ENCODE measurements at places on chromosomes 1 and 21.

DNA sequence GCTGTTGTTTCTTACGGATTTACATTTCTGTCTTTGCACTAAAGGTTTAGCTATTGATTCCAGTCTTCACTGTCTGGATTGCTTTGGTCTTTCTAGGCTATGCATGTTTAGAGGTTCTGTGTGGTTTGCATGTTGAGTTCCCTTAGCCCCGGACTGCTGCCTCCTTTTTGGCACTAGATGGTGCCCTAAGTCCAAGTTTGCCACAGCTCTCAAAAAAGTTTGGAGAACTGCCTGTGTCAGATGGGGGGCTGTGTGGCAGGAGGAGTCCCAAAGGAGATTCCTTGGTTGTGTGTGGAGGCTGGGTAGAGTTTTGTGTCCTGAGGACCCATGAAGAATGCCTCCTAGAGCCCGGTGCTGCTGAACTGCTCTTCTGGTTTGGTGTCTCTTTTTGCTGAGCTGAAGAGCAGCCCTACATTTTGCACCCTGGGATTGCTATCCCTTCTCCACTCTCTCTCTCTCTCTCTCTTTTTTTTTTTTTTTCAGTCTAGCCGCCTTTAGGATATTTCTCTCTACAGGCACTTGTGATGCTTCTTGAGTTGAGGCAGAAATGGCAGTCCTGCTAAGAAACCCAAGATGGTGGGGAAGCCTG lies 74.4 kb downstream of the PTGS2 start:
- DNase-seq, result peak; percentile 18

DNA sequence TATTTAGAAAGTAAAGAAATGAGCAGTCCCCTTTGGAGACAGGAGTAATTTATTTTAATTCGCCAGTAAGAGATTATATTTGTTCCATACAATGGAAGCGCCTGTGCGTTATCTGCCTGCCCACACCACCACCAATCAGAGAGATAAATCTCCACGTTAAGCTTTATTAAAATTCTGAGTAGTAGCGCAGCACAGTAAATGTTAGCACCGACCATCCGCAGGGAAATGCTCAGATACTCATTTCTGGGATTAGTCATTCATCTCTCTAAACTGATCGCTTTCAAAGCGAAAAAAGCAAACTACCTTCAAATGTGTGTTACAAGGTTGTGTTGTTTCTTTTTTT lies 1.2 kb downstream of the ETS2 start:
- DNase-seq, result no peak

- DNase-seq, result peak; percentile 42
Observed at GRCh38 chr1:23657659-23658275, 33.8 kb upstream of the RPL11 start.

- DNase-seq, result no peak
Observed at GRCh38 chr1:164723296-164723798, 164.4 kb downstream of the PBX1 start.

- DNase-seq, result peak; percentile 58
Observed at GRCh38 chr1:155192346-155193274, 15.1 kb downstream of the THBS3 start.

GRCh38 chr1:206911064-206911663 lies 10.6 kb downstream of the FCMR start:
- DNase-seq, result peak; percentile 55

DNA sequence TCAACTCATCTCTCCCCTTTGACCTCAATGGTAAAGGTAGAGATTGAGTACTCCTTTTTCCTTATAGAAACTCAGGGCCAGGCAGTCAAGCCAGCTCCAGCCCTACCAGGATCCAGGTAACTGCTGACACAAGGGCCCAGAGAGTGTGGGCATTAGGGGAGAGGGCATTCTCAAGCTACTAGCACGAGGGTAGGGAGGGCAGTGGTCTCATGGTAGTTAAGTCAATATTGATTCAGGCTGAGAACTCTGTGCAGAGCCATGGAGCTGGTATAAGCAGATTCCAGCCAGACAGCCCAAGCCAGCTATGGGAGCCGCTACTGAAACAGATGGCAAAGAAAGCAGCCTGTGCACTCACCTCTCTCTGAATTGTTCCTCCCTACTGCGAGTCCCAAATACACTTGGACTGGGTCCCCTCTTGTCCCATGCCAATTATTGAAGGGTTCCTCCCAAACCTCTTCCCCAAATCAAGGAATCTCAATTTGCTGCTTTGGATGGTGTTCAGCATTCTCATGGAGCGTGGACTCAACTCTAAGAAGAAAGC lies 2.8 kb downstream of the PI4KB start:
- no peak for DNase-seq

GRCh38 chr1:81458186-81458585 lies 342.5 kb upstream of the ADGRL2 start:
- no peak for DNase-seq

GRCh38 chr1:97796711-97797110 lies 124.1 kb downstream of the DPYD start:
- DNase-seq, result no peak

DNA sequence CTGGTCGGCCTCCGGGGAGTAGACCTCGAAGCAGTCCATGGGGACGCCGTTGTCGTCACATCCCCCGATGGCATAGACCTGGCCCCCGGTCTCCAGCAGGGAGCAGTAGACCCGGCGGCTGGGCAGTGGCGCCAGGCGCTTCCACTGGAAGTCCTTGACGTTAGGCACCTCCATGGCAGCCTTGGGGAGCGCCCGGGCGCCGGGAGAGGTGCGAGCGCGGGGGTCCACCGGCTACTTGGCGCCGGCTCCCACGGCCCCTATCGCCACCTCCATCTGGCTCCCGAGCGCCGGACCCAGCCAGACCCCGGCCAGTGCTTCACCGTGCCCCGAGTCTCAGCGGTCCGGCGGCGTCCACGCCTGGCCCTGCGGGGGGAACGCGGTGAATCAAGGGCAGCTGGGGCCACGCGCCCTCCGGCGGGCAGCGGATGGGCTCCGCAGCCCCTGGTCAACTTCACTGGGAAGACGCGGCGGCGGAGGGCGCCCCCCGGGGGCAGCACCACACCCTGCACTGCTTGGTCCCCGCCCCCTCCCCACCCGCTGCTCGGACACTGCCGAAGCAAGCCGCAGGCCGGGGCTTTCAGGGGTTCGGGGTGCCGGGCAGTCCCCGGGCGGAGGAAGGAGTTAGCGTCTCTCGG lies 13.2 kb downstream of the KLHDC8A start:
- peak; percentile 32 for DNase-seq

- DNase-seq, result no peak
Observed at GRCh38 chr1:238898856-238899255, 487.5 kb upstream of the CHRM3 start.

- no peak for DNase-seq
Observed at GRCh38 chr1:155321639-155322503, 1.2 kb downstream of the RUSC1 start.
